ENCODE measurements at places on chromosomes 16 and 17.

DNA sequence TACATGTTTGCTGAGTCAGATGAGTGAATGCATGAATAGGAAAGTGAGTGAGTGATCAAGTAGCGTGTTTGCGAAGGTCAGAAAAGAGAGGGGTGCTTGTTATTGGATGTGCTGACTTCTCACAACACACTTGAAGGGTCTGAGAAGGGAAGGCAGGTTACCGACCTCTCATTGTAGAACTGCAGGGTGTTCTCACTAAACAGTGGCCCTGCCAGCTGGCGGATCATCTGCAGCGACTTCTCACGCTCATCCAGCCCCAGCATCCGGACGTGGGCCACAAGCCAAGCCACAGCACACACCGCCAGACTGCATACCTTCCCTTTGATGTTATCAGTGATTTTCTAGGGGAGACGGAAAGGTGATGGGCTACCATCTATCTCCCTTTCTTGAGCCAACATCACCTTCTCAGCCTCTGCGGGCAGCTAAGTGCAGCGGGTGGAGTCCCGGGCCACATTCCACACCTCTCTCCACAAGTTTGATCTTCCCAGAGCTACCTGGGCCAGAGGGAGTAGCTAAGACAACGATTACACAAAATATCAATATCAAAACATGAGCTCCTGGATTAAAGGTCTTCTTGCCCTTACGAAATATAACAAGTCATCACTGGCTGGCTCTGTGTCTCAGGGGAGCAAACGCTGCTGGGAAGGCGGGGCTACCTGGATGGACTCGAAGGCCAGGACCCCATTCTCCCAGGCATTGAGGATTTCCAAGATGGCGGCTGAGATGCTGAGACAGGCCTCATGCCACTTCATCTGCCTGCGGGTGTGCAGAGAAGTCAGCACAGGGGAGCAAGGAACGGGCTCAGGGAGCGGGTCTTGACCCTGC, 11.0 kb downstream of the CSF3 start:
- no peak for DNase-seq

GRCh38 chr17:2335726-2336214, 487 bp downstream of the TSR1 start:
- peak; percentile 40 for DNase-seq

- no peak for DNase-seq
Measured at GRCh38 chr17:17982801-17983200, 10.1 kb downstream of the DRC3 start.

- no peak for DNase-seq
Measured at GRCh38 chr16:4981473-4981872, 23.3 kb downstream of the SEC14L5 start.

DNA sequence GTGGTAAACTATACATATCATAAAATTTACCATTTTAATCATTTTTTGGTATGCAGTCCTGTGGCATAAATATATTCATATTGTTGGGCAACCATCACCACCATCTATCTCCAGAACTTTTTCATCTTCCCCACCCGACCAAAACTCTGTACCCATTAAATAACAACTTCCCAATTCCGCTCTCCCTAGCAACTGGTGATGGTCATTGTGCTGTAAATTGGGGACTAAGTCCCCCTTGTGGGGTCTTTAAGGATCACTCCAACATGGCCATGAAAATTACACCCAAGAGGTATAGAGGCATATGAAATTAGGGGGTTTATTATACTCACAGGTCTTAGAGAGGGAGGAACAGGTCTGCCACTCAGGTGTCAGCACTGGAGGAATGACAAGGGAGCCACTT, 57.4 kb upstream of the NKD1 start:
- DNase-seq, result no peak

DNA sequence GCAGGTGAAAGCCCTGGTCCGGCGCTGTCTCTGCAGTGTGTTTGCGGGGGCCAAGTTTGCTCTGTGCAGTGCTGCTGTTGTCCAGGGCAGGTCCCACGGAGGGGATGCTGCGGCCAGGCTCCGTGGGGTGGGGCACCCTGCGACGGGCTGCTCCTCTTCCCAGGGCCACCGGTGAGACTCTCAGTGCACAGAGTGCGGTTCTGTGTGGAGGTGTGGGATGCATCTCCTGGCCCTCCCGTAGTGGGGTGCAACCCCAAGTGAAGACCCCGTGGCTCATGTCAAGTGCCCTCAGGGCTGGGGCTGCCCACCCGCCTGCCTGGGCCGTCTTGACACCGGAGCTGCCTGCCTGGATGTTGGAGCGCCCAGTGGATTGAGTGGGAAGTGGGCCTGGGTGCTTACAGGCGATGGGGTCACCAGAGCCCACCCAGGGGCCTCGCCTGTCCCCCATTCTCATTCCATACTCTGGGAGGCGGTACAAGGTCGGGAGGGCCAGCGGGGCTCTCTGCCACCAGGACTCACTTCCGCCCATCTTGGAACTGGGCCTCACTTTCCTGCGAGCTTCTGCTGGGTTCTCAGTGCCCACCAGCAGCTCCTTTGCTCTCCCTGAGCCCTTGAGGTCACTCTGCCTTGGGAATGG, 119.9 kb downstream of the BANP start:
- DNase-seq, result no peak

DNA sequence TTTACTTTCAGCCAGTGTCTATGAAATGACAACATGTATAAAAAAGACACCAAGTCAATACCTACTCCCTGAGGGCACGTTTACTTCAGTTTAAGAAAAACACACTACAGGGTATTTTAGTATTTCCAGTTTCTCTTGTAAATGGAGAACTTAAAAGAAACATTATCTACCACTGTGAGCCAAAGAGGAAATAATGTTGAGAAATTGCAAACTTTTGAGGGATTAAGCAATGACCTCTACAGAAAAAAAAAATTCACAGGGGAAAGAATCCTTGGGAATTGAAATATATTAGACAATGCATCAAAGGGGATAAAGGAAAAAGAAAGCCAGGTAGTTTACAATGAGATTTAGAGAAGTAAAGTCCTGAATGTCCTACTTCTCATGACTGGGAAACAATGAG, 126.0 kb downstream of the KCNJ2 start:
- no peak for DNase-seq

GRCh38 chr16:1763521-1764511, 7.5 kb downstream of the NME3 start:
- no peak for DNase-seq

DNA sequence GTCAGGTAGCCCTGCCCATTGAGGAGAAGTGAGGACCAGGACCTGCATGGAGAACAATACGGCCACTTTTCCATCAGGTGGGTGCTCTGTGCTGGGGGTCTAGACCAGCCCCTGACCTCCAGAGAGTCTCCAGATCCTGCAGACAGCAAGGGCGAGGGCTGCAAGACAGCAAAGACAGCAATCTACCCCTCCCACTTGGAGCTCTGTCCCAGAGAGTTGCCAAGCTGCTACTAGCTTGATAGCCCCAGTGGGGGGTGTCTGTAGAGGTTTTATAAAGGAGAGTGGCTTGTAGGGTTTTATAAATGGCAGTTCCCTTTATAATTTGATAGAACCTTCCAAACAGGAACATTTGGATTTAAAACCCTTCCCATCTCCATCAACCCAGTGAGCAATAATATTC, 16.7 kb upstream of the SLFN11 start:
- DNase-seq, result no peak

DNA sequence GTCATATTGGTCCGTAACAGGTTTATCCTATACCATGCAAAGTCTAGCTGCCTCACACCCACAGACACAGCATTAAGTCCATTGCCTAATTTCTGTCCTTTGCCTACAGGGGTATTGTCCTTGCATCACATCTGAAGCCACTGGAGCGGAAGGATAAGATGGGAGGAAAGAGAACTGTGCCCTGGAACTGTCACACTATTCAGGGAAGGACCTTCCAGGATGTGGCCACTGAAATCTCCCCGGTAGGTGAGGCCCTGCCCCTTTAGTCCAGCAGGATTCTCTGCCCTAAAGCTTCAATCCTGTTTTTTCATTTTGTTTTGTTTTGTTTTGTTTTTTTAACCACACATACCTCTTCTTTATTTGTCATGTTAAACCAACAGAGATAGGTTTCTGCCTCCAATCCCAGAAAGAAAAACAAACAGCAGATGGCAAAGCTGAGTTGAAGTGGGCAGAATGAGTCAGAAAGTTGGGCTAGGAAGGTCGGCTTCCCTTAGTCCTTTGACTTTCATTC, 2.2 kb upstream of the EFTUD2 start:
- DNase-seq, result peak; percentile 83

DNA sequence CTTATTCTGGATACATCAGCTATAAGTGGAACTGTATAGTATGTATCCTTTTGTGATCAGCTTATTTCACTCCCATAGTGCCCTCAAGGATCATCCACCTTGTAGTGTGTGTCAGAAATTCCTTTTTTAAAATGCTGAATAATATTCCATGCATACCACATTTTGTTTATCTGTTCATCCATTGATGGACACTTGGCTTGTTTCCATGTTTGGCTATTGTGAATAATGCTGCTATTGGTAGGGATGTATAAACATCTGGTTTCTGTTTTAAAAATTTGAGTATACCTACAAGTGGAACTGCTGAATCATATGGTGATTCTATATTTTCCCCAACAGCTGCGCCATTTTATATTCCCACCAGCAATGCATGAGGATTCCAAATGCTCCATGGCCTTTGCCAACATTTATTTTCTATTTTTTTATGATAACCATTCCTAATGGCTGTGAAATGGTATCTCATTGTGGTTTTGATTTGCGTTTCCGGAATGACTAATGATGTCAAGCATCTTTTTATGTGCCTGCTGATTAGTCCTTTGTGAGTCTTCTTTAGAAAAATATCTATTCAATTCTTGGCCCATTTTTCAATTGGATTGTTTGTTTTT, 11.6 kb downstream of the RCVRN start:
- peak; percentile 47 for DNase-seq

GRCh38 chr17:32104158-32104557, 38.1 kb upstream of the RHOT1 start:
- DNase-seq, result no peak
